ENCODE measurements at places on chromosomes 6 and 20. TPM values are rescaled to one million over a fixed set of nuclear protein-coding genes. Genes with fewer than 3 reads are reported as not detected.

ASIP gene
- not detected for total RNA-seq

- H3K4me3 ChIP-seq = no peak overlapping the region
- no peaks in the 10 kb centered on the region for H3K4me1 ChIP-seq
- H3K27ac ChIP-seq = no peak overlapping the region
- H3K27me3 ChIP-seq = no peaks in the 10 kb centered on the region
- peak; percentile 79 for DNase-seq
- no peaks in the 10 kb centered on the region for H3K36me3 ChIP-seq
Measured at GRCh38 chr6:169172456-169172855, 81.2 kb downstream of the THBS2 start.

DNA sequence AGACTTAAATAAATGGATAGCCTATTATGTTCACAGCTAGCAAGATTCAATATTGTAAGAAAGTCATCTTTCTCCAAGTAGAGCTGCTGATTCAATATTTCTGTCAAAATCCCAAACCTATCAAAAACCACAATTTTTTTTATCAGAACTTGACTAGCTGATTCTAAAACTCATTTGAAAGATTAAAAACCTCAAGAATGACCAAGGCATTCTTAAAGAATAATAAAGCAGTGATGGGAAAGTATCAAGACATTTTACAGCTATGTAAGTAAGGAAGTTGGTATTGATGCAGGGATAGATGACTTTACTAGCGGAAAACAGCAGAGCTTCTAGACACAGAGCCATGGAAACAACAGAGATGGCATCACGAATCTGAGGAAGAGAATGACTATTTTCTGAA is 64.7 kb downstream of the SAMD3 start:
- no peak overlapping the region for H3K27ac ChIP-seq
- H3K27me3 ChIP-seq = no peaks in the 10 kb centered on the region
- no peaks in the 10 kb centered on the region for H3K36me3 ChIP-seq
- H3K4me1 ChIP-seq = no peaks in the 10 kb centered on the region
- no peak for DNase-seq
- no peak overlapping the region for H3K4me3 ChIP-seq

- DNase-seq = no peak
- H3K27ac ChIP-seq = peak overlapping the region; percentile 83
- no peak overlapping the region for H3K4me3 ChIP-seq
- H3K4me1 ChIP-seq = peaks cover 67% of the 10 kb centered on the region
- no peaks in the 10 kb centered on the region for H3K36me3 ChIP-seq
Measured at GRCh38 chr6:127462376-127462775, 3.2 kb upstream of the KIAA0408 start.

GRCh38 chr6:104936766-104937535 is 20.0 kb upstream of the LIN28B start:
- peaks cover 16% of the 10 kb centered on the region for H3K27me3 ChIP-seq
- H3K4me1 ChIP-seq = peaks cover 15% of the 10 kb centered on the region
- H3K4me3 ChIP-seq = no peak overlapping the region

CCN2 gene
- 500 TPM for total RNA-seq

DNA sequence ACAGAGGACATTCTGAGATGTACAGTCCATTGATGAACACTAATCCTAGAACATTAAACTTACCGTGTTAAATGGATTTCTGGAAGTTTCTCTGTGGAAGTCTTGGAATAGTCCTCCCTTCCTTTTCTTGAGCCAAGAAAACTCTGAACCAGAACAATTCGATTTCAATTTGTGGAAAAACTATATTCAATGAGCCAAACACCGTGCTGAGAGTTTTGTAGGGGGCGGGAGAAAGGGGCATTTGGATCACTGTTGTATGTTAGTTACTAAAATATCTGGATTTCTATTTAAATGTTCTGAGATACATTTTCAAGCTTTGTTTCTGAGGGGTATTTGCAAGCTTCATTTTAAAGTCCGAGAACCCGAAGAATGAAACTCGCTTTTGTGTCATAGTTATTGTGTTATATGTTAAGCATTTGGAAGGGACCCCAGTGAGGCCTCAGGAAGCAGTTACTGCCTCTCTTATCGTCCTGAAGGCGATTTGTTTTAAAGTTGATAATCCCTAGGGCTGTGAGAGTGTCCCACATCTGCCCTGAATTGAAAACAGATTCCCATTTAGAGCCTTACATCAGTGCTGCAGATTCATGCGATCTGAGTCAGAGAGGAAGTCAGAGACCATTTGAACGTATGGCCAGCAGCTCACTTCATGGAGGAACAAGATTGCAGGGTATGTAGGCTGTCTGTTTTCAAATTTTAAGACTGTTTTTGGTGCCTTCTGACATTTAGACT is 70.8 kb upstream of the SASH1 start:
- H3K27me3 ChIP-seq = no peaks in the 10 kb centered on the region
- peak overlapping the region; percentile 1 for H3K4me3 ChIP-seq
- DNase-seq = no peak
- peaks cover 10% of the 10 kb centered on the region for H3K4me1 ChIP-seq
- no peaks in the 10 kb centered on the region for H3K36me3 ChIP-seq

- H3K4me3 ChIP-seq = no peak overlapping the region
- DNase-seq = no peak
- H3K4me1 ChIP-seq = no peaks in the 10 kb centered on the region
- H3K27me3 ChIP-seq = no peaks in the 10 kb centered on the region
Measured at GRCh38 chr6:105272786-105273185, 93.0 kb upstream of the POPDC3 start.

- H3K27me3 ChIP-seq = no peaks in the 10 kb centered on the region
- H3K4me3 ChIP-seq = peak overlapping the region; percentile 100
- peak; percentile 93 for DNase-seq
- peak overlapping the region; percentile 100 for H3K27ac ChIP-seq
- H3K4me1 ChIP-seq = peaks cover 14% of the 10 kb centered on the region
- H3K36me3 ChIP-seq = peaks cover 18% of the 10 kb centered on the region
Measured at GRCh38 chr6:89079511-89080234, 878 bp upstream of the PNRC1 start.
